ENCODE measurements at places on chromosomes 12 and 14.

- DNase-seq, result peak; percentile 72
These were observed 1.1 kb upstream of the PRKAG1 start for GRCh38 chr12:49019443-49020324.

DNA sequence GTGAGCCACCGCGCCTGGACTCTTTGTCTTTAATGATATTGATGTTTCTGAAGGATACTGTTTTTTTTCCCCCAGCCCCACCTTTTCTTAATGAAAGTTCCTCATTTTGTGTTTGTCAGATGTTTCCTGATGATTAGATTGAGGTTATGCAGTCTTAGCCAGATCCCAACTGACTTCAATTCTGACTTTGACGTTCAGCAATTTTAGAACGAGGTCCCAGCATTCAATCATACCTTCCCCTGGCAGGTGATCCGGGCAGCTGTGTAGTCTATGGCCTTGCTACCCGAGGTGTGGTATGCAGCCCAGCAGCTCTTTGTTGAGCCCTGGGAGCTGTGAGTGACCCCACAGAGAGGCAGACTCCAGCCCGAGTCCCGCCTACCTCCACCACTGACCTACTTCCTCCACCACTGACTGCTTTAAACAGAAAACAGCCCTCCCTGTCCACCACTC, 82.7 kb downstream of the LGMN start:
- peak; percentile 64 for DNase-seq

DNA sequence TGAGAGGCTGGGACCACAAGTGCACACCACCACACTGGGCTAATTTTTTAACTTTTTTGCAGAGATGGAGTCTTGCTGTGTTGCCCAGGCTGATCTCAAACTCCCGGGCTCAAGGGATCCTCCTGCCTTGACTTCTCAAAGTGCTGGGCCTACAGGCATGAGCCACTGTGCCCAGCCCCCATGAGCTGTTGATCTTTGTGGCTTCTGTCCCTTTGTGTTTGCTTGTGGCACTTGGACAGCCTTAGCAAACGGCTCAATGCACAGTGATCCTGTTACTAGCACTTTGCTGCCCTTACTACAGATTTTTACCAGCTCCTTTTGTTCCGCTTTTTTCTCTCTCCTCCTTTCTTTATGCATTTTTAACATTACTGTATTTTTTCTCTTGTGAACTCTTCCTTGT, 25.3 kb upstream of the EVL start:
- DNase-seq, result no peak

DNA sequence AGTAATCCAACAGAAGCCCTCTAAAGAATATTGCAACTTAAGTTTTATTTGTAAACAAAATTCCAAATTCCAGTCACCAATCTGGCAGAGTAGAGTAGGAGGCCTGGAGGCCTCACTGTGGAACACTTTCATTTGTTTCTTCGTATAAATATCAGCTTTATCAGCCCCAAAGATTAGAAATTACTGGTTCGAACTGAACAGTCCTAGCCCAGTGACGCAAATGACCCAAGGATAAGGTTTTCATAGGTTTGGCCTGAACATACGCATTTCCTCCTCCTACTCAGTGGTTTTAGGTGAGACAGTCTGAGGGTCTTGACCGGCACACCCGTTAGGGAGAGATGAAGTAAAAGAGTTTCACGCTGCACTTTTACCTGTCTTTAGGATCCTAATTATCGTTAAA, 1.7 kb downstream of the CDC42BPB start:
- DNase-seq, result no peak

DNA sequence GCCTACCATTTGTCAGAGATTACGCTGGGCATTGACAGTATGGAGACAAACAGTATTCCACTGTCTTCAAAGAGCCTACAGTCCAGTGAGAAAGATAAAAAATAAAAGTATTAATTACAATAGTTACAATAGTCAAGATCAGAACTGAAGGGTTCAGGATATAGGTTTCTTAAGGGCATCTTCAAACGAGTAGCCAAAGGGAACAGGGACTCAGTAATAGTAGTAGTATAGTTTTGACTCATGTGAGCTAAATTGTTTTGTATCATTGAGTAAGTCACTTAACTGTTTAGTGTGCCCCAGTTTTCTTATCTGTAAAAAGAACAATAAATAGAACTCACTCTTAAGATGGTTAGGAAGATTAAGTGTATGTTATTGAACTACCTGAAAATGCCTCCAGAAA, 123.6 kb downstream of the METTL25 start:
- no peak for DNase-seq

DNA sequence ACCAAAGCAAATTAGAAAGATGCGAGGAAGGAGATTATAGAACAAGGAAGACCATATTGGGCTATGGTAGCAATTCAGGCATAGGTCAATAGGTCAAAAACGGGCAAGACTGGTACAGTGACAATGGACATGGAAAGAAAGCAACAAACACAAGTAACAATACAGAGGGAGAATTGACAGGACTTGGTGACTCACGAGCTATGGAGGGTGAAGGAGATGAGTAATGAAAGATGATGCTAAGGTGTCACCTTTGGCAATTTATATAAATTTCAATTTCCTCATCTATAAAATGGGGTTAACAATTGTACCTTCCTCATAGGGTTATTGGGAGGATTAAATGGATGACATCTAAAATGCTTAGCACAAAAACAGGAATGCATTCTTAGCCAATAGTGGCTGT, 15.1 kb upstream of the DUSP16 start:
- no peak for DNase-seq

DNA sequence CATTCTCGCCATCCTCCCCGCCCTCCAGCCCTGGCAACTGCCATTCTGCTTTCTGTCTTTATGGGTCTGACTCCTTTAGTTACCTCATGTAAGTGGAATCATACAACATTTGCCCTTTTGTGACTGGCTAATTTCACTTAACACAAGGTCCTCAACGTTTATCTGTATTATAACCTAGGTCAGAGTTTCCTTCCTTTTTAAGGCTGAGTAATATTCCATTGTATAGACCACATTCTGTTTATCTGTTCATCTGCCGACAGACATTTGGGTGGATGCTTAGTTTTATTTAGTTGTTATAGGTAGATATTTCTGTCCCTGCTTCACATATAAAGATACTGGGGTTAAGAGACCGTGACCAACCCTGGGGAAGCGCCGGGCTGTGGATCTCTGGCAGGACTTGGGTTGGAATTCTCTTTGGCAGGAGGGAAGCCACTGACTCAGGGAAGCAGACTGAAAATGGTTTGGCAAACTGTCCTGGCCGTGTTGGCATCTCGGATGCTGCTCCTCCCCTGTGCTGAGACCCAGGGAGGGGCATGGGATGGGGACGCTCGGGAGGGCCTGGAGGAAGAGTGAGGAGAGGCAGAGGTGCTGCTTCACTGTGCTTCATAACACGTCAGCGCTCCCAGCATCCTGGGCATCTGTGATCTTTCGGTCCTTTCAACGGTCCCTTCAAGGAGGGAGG, 38.9 kb downstream of the TEAD4 start:
- DNase-seq, result no peak

Measured in inflammatory macrophage (primary cell).